AG09319 (cell line): ENCODE measurements at places on chromosomes 6 and 20.

- DNase-seq: no peak
Observed at GRCh38 chr20:22590662-22591061, 6.3 kb upstream of the FOXA2 start.

GRCh38 chr6:5333658-5334057 is 72.3 kb downstream of the FARS2 start:
- no peak for DNase-seq

DNA sequence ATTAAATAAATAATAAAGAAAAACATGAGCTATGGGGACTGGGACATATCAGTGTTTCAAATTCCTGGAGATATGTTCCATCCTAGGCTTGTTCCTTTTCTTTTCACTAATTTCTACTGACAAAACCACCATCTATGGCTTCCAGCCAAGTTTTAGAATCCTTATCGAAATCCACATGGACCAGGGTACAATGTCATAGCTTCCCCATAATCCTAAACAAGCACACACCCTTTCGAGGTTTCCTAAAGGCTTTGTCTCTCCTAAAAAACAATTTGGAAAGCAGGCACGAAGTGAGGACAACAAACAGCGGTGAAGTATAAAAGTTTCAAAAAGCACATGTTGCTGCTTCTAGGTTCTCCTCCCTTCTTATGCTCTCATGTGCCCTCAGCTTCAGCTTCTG is 13.3 kb upstream of the DST start:
- no peak for DNase-seq

DNA sequence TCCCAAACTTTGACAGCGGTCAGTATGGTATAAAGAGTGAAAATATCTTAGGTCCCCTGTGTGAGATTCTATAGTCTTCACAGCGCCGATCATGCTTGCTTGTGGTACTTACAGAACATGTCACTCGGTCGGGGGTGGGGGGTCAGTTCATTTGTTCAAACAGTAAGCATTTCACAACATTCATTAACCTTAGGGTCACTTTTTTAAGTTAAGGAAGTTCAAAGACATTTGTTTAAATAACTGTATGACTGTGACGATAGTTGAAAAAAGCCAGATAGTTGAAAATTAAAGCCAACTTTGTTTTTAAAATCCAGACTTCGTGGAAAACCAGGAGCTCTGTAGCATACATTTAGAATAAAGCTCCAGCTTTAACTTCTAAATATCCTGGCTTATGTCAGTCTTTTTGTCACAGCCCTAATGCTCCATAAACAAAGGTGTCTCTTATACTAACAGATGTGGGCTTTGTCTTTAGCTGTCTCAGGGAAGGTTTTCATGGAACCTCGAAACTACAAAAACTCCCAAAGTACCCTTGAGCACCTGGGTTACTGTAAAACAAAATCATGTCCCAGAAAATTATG is 57.9 kb upstream of the PHACTR2 start:
- DNase-seq: no peak

DNA sequence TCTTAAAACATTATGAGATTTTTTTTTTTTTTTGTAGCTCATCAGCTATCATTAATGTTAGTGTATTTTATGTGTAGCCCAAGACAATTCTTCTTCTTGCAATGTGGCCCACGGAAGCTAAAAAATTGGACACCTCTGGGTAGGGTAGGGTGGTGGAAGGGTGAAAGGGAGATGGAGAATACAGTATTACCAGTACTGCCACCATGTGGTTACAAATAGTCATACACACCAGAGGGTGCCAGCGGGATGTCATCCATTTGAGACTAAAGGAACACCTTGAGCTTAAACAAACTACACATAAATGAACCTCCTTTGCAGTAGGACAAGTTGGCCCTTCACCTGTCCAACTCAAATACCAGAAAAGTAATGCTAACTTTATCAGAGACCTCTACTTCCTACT is 601.9 kb downstream of the HTR1B start:
- DNase-seq: no peak

GRCh38 chr6:55239099-55239498 is 64.8 kb downstream of the HCRTR2 start:
- DNase-seq: no peak

DNA sequence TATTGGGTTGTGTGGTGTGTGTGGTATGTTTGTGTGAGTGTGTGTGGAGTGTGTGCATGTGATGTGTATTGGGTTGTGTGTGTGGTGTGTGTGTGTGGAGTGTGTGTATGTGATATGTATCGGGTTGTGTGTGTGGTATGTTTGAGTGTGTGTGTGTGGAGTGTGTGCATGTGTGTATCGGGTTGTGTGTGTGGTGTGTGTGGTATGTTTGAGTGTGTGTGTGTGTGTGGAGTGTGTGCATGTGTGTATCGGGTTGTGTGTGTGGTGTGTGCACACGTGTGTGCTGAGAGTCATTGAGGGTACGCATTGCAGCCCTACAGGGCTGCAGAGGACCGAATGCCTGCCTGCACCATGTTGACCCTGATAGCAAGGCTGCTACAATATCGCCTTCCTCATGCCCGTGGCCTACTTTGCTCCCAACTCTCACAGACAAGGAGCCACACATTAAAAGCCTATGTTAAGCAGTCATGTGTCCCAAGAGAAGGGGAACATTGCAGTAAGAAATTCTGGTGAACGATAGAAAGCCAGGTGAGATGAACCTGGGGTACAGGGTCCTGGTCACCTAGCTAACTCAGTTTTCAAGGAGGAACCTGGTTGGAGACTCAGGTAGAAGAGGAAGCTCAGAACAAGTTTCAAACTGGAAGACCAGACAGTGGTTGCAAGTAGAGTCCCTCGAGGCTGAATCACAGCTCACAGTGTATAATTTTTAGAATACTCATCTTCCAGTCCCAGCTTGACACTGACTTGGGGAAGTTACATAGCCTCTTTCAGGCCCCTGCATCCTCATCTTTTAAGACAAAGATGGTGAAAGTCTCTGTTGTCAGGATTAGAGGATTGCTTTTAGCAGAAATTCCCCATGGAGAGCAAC is 45.7 kb upstream of the TMEM170B start:
- no peak for DNase-seq

GRCh38 chr6:112524071-112524470 is 176.9 kb downstream of the RFPL4B start:
- no peak for DNase-seq

DNA sequence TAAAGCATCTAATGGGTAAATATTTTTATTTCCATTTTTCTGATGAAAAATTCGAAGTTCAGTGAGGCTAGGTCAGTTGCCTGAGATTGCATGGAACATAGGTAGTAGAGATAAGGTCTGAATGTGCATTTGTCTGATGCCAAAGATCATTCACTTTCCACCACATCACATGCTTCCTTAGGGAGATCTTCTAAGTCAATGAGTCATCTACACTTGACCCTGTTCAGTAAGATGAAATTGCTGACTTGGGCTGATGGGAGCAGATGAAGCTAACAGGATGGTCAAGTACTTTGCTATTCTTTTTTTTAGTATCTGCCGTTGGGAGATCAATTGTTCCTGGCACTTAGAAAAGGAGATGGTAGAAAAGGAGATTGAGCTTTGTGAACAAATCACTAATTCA is 511.3 kb downstream of the PHF3 start:
- DNase-seq: no peak

- DNase-seq: no peak
Observed at GRCh38 chr6:11580686-11581405, 43.3 kb downstream of the TMEM170B start.

DNA sequence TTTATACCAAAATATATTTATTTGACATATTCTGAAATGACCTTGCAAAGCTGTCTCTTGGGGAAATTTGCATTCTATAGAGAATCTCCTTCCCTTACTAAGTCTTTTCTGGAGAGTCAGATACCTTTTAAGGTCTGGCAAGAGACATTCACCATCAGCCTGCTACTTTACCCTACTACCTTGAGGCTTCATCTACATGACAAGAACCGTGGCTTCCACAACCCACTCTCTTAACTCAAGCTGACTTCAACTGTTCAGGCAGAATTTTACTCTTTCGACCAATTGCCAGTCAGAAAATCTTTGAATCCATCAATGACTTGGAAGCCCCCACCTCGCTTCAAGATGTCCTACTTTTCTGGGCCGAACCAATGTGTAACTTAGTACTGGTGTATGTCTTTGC is 314.2 kb downstream of the LAMA2 start:
- DNase-seq: no peak

GRCh38 chr6:62999796-63000195 is 211.5 kb upstream of the FKBP1C start:
- DNase-seq: no peak

GRCh38 chr6:16736856-16737775 is 24.1 kb downstream of the ATXN1 start:
- no peak for DNase-seq

DNA sequence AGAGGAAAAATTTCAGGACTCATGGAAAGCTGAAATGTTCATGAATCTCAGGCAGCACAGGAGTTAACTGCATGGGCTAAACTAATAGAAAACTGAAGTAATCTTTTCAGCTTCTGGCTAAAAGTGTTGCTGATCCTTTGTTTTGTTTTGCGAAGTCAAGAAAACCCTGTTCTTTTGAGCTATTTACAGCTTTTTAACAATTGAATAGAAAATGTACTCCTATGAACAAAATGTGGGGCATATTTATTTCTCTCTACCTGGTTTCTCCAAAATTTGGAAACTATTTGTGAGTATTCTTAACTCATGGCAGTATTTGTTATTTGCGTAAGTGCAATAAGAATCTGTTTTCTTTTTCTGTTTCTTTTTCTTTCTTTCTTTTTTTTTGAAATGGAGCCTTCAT is 818.8 kb upstream of the CITED2 start:
- no peak for DNase-seq

- no peak for DNase-seq
Observed at GRCh38 chr6:42962502-42963178, 2.1 kb downstream of the GNMT start.

GRCh38 chr6:31780507-31781243 is 3.5 kb upstream of the VWA7 start:
- no peak for DNase-seq

DNA sequence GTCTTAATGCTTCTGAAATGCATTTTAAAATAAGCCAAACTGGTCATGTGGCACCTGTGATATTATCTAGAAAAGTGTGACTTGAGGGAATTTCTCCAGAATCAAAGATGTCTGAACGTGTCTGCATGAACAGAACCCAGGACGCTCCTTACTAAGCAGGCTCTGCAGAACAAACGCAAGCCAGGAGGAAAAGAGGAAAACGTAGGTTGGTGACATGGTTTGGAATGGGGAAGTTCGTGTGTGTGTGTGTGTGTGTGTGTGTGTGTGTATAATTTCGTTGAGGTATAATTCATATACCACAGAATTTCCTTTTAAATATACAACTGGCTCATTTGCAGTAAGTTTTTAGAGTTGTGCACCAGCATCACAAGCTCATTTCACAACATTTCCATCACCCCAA is 200.5 kb upstream of the FOXQ1 start:
- DNase-seq: no peak

GRCh38 chr6:24838994-24839393 is 40.3 kb upstream of the ARMH2 start:
- DNase-seq: no peak

DNA sequence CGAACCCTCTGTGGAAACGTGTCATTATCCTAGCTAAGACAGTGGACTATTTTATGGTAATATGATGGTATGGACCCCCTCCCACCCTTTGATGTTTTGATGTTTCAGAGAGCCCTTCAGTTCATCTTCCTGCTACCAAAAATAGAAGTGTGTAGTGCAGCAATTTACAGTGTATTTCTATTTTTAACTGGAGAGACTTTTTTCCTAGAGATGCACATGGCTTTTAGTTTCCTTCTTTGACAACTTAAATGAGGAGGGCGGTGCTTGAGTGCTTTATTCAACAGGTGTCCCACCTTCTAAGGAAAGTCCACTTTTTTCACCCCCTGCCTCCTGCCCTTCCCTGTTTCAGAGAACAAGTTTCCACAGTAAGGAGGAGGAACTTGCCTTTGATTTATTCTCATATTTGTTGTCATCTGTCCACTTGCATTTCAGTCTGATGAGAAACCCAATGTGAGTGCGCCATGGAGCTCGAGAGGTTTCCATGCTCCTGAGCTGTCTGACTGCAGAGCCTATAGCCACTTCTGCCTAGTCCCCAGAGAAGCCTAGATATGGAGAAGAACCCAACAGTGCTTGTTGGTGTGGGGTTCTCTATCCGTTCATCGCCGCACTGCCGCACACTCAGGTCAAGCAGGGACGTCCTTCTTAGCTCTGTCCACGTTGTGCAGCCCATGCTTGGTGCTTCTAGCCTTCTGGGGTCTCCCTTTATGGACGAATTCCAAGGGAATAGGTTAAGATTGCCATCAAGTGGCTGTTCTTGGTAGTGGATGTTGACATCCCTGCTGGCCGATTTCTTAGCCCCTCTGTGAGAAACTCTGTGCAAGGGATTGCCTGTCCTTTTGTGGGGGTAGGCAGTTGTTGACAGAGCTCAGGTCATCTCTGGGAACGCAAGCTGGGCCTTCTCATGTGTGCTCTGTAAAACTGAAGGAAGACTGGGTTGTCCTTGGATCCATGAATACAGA is 144.2 kb downstream of the JARID2 start:
- DNase-seq: no peak

DNA sequence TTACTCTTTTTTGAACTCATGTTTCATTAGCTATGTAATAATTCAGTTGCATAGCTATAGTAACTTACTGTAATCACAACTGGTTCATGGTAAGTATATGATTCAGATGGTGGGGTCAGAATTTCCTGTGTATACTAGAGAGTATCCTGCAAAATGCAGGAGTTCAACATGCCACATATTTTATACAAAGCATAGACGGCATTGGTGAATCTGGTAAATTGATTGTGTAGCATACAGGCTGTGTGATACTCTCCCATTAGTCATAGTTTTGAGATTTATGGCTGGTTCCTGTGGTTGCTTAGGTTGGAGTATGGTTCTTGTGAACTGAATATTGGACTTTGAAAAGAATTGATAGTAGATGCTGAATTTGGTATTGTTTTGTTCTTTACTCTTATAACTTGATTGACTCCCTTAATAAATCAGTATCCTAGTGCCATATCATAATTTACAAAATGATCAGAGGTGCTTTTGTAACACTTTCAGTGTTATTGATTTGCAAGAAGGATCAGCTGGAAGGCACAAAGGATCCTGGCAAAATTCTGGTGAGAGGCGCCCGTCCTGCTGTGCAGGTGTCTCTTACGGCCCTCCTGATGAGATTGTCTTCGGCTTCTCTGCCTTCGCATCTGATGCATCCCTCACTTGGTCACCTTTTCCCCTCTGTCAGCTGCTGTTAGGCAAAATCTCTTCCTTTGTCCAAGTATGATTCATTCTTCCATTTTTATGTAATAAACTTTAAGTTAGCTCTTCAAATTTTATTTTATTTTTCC is 22.6 kb downstream of the SNX9 start:
- no peak for DNase-seq

DNA sequence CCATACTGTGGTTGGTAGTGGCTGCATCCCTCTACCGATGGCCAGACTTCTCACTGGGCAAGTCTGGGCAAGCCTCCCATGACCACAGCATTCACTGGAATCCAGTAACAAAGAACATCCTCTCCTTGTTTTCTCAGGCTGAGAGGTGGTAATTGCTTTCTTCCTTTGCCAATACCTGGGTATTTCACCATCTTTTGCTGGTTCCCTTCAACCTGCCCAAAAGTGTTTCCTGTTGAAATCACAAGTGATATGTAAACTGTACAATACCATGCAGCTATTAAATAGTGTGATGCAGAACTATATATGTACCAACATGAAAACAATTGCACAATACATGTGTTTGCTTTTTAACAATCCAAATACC is at the start of gene PTCHD4:
Gene PTCHD4, minus strand, starts transcription at position 55 of the 364 bp plus-strand sequence. CDS start 42,240 bp downstream, outside the sequence.
- DNase-seq: no peak

GRCh38 chr6:157035546-157035945 is 258.4 kb downstream of the ARID1B start:
- DNase-seq: no peak
